ENCODE measurements at places on chromosomes 4 and X.

GRCh38 chrX:119482481-119483480 lies 14.5 kb downstream of the SLC25A5 start:
- DNase-seq: no peak

- no peak for DNase-seq
These were observed 204.9 kb downstream of the GBA3 start for GRCh38 chr4:22897520-22898108.

DNA sequence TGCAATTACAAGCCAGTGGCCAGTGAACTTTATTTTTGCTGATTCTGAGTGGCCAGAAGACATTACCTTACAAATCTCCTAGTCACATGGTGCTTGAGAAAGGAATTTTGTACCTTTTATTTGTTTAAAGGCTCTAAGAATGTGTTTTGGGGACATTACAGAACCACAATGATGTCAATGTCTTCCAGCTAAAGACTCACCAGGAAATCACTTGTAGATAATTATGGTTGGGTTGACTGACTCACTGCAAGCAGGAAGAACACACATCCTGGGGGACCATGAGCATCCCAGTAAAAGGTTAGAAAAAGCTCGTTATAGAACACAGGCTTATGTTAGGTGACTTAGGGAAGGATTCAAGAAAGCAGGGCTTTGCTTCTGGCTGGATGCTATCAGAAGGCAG lies 119.4 kb upstream of the FAM9B start:
- no peak for DNase-seq

- DNase-seq: no peak
These were observed 3.9 kb upstream of the CXCL13 start for GRCh38 chr4:77601614-77602187.

DNA sequence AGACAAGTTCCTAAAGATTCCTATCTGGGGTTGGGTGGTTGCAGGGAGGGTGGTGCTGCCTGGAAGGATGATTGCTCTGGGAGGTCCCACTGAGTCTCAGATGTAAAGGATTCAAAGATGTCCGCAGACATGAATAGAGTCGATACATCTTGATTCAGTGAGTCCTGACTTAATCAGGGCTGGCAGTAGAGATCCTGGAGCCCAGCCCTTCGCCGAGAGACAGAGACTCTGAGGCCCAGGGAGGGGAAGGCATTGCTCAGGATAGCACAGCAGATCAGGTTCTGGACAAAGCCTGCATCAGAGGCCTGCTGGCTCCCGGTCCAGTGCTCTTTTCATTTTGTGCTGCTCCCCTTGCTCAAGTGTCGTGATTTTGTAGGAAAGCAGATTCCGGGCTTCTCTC lies 21.7 kb downstream of the PJA1 start:
- DNase-seq: no peak

- no peak for DNase-seq
These were observed 19.5 kb downstream of the RGS12 start for GRCh38 chr4:3312362-3312761.

GRCh38 chrX:115324194-115324593 lies 34.7 kb downstream of the LUZP4 start:
- DNase-seq: no peak

Data from NCI-H187 treated with DMSO at 0.1 percent for 48 hours (cell line).